ENCODE measurements at places on chromosomes 1 and 21.
A peak's percentile ranks its signal among the peaks of the same experiment; 100 is the strongest.

DNA sequence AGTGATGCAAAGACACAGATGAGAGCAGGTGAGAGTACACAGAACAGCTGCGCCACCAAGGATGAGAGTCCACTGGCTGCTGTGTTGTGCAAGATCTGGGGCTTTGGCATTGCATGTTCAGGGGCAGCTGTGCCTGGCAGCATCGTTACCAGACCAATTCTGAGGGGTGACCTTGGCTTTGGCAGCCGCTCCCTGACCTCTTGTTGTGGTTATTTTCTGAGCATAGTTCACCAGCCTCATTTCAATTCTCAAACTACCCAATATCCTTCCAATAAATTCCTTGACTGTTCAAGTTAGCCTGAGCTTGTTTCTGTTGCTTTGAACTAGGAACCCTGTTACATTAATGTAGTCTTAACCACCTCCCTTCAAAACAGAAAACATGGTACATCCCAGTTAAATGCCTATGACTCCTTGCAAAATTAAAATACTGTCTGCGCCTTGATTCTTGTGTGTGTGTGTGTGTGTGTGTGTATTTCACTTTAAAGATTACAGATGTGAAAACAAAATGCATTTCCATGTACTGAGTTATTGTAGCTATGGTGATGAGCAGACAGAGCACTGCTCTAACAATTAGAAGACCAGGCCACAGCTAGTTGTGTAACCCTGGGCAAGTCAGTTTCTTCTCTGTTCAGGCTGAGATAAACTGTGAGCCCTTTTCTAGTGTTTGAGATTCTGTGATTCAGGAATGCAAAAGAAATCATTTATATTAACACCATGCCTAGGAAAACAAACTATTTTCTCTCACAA lies 106.3 kb upstream of the GUCA2B start:
- DNase-seq, result no peak

- DNase-seq, result no peak
These were observed 30.1 kb upstream of the ENO1 start for GRCh38 chr1:8908388-8909151.

DNA sequence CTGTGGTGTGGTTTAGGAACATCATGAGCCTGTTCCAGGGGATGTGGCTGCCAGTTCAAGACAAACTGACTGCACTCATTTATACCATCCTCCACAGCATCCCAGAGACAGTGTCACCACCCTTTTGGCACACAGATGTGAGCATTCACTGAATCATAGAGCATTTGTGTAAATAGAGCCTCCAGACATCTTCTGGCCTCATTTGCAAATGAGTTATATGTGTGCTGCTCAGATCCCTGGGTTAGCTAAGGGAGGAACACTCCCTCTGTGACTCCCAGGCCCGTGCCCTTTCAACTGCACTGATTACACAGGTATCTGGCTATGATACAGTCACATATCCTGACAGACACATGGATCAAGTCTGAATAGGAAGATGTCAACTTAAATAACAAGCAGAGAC lies 351.5 kb upstream of the PLD5 start:
- DNase-seq, result no peak

DNA sequence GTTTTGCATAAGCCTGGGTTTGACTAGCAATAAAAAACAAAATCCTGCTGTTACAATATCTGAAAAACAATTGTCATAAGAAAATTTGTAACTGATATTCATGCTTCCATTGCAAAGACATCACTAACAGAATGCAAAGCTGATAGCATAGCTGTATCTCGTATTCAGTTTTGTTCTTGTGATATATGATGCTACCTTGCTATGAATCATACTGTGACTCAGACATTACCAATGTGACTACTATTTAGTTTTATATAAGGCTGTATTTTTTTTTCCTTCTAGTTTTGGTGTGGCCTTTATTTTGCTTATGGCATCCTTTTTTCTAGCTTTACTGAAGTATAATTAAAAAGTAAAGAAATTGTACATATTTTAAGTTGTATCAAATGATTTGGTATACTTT lies 1381.8 kb downstream of the MRPL39 start:
- DNase-seq, result peak; percentile 69

DNA sequence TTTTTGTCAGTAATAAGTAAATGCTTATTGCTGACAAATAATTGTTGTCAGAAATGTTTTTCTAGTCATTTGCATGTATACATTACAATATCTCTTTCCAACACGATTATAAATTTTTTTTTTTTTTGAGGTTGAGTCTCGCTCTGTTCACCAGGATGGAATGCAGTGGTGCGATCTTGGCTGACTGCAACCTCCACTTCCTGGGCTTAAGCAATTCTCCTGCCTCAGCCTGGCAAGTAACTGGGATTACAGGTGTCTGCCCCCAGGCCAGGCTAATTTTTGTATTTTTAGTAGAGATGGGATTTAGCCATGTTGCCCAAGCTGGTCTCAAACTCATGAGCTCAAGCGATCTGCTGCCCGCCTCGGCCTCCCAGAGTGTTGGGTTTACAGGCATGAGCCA lies 72.0 kb upstream of the ATF3 start:
- DNase-seq, result no peak

GRCh38 chr1:111221276-111221632 lies 6.3 kb upstream of the CHI3L2 start:
- peak; percentile 89 for DNase-seq

GRCh38 chr21:34882719-34883131 lies 166.4 kb downstream of the RUNX1 start:
- no peak for DNase-seq

DNA sequence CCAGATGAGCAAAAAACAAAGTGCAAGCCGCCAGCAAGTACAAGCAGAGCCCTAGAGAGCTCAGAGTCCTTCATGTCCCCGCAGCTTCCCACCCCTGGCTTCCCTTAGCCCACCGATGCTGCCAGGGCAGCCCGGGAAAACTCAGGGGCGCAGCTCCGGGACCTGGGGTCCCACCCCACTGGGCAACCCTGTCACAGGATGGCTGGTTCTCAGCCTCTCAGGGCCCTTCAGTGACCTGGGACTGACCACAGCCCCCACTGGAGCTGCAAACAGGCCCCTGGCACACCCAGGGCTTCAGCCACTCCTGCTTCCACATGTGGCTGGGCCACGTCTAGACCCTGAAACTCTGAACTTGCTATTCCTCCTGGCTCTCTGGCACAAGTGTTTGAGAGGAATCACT lies 49.5 kb downstream of the CHD5 start:
- no peak for DNase-seq

- DNase-seq, result no peak
These were observed 9.8 kb downstream of the OR2W3 start for GRCh38 chr1:247905181-247905580.

DNA sequence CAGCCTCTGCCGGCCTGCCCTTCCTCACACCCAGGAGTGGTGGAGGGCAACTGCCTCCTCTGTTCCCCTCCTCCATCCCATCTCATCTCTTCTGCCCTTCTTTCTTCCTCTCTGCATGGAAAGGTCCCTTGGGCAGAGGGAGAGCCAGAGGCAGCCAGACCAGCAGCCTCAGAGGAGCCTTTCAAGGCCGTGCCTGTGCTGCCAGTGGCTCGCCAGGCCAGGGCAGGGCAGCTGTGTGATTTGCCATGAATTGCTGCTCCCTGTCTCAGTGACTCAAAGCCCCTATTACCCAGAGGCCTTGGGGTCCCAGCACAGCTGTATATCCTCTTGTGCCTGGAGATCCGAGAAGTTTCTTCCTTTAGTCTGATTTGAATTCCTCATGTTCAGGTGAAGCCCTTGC lies 21.9 kb downstream of the TMCC2 start:
- no peak for DNase-seq

DNA sequence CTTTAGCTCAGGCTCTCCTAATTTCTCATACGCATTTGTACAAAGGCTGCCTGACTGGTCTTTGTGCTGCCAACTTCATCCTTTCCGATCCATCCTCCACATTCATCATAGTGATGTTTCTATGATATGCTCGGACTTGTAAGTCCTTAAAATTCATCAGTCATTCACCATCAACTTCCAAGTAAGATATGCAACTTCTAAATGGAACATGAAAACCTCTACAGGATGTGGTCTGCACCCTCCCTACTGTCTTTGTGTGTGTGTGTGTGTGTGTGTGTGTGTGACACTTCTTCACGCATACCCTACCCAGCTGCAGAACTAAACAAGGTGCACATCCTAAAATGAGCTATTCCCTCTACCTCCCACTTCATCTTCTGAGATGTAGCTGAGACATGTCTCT lies 397.9 kb upstream of the NR5A2 start:
- DNase-seq, result no peak

- DNase-seq, result peak; percentile 95
These were observed 131.6 kb downstream of the RRAGC start for GRCh38 chr1:38727684-38728584.

DNA sequence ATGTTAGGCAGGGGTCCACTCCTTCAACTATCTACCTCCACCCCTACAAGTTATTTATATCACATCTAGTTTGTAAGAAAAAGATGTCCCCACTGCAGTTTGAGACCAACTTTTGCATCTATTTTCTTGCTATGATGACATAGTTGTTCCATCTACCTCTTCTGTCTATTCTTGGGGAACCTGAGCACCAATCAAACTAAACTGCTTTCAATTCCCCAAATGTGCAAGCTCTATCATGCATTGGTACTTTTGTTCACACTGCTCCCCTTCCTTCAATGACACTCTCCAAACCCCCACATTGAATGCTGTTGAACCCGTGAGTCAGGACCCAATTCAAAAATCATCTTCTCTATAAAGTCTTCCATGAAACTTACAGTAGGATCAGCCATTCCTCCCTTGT lies 16.0 kb upstream of the FRRS1 start:
- no peak for DNase-seq

- no peak for DNase-seq
These were observed 3.2 kb downstream of the SERINC2 start for GRCh38 chr1:31416101-31416736.

GRCh38 chr1:47978486-47978885 lies 18.7 kb downstream of the TRABD2B start:
- no peak for DNase-seq

GRCh38 chr1:217025381-217025780 lies 302.2 kb upstream of the ESRRG start:
- DNase-seq, result no peak

GRCh38 chr1:98660940-98661543 lies 479 bp upstream of the SNX7 start:
- DNase-seq, result no peak

GRCh38 chr1:230426246-230427093 lies at the start of gene PGBD5:
Gene PGBD5, minus strand, starts transcription at chr1:230426332. Its CDS starts 404 bp downstream, at chr1:230425928.
- DNase-seq, result peak; percentile 38

DNA sequence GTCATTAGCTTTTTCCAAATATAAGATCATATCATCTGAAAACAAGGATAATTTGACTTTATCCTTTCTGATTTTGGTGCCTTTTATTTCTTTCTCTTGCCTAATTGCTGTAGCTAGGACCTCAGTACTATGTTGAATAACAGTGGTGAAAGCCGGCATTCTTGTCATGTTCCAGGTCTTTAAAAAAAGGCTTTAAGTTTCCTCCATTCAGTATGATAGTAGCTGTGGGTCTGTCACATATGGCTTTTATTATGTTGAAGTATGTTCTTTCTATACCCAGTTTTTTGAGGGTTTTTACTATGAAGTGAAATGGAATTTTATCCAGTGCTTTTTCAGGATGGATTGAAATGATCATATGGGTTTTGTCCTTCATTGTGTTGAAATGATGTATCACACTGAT lies 115.8 kb downstream of the DUSP10 start:
- DNase-seq, result no peak

DNA sequence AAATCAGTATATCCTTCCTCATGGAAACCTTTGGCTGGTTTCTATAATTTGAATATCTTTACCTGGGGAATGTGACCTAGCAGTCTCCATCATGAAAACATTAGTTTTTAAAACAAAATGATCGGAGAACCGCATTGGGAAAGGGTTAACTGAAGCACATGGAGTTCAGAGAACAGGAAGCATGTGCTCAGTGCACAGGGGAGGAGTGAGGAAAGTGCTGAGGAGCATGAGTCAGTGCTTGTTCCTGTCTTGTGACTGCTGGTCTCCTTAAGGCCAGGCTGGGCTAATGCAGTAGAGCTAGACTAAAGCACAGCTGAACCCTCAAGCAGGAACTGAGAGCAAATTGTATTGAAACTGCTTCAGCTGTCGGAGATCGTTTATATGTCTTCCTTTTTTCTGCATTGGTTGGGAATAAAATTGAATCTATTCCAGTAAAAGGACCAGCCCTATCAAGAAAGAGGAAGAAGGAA lies 5.8 kb downstream of the IFI16 start:
- DNase-seq, result peak; percentile 84

- DNase-seq, result no peak
These were observed 15.9 kb downstream of the SYT2 start for GRCh38 chr1:202694314-202694713.

DNA sequence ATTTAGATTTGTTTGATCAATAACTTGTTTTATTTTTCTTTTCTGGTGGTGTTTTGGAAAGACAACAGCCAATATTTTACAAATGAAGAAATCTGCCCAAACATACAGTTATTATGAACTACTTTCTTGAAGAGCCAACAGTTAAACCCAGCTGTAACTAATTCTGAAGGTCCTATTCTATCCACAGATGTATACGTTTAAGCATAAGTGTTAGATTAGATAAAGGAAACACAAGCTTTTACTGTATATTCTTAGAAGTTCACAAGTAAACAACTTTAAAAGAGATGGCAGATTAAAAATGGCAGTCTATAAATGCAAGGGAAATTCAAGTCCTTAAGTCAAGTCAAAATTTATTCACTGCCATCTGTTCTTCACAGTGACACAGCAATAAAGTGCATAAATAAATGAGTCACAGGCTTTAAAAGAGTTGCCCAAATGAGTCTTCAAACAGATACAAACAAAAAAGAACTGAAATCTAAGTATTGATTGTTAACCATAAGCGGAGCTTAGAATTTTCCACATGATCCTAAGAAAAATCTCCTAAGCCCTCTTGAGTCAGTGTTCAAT lies 49.9 kb upstream of the KCNH1 start:
- no peak for DNase-seq

- DNase-seq, result no peak
These were observed 12.2 kb downstream of the FGR start for GRCh38 chr1:27622828-27623227.

- peak; percentile 63 for DNase-seq
These were observed 16.5 kb downstream of the ZNF697 start for GRCh38 chr1:119631433-119632102.

DNA sequence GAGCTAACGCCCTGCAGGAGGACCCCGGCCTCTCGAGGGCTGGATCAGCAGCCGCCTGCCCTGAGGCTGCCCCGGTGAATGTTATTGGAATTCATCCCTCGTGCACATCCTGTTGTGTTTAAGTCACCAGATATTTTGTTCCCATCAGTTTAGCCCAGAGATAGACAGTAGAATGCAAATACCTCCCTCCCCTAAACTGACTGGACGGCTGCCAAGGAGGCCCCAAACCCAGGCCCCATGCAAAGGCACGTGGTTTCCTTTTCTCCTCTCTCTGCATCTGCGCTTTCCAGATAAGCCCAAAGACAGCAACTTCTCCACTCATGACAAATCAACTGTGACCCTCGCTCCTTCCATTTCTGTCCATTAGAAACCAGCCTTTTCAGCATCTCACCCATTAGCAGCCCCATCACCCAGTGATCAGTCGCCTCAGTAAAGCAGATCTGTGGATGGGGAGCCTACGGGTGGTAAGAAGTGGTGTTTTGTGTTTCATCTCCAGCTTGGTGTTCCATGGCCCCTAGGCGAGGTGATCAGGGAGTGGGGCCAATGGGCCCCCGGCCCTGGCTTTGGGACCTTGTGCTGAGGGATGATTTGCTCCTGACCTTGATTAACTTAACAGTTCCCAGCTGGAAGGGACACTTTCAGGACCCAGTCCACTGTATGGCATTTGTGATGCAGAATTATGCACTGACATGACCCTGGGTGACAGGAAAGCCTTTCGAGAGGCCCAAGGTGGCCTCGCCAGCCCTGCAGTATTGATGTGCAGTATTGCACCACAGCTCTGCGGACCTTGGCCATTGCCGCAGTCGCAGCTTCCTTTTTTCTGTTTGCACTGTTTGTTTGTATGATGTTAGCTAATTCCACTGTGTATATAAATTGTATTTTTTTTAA lies 5.2 kb downstream of the NPPA start:
- no peak for DNase-seq
